AG04450 (cell line): ENCODE measurements at places on chromosomes 4 and X.

- no peak for DNase-seq
Measured at GRCh38 chr4:125387770-125388169, 73.0 kb downstream of the FAT4 start.

GRCh38 chrX:114508756-114509155 lies 75.1 kb upstream of the HTR2C start:
- DNase-seq: no peak

- no peak for DNase-seq
Measured at GRCh38 chr4:155908187-155909139, 5.0 kb downstream of the TDO2 start.

- no peak for DNase-seq
Measured at GRCh38 chrX:139811942-139812629, 104.1 kb upstream of the MCF2 start.

- no peak for DNase-seq
Measured at GRCh38 chrX:7351926-7352325, 204.0 kb upstream of the PUDP start.

- no peak for DNase-seq
Measured at GRCh38 chrX:46180258-46180687, 364.9 kb downstream of the ZNF674 start.

GRCh38 chrX:3345281-3346191 lies 916 bp downstream of the MXRA5 start:
- no peak for DNase-seq

GRCh38 chr4:105128208-105128607 lies 18.5 kb upstream of the TET2 start:
- DNase-seq: no peak

- no peak for DNase-seq
Measured at GRCh38 chr4:61320631-61321030, 120.5 kb downstream of the ADGRL3 start.

GRCh38 chrX:140723121-140723715 lies 13.7 kb downstream of the LINC00632 start:
- no peak for DNase-seq

DNA sequence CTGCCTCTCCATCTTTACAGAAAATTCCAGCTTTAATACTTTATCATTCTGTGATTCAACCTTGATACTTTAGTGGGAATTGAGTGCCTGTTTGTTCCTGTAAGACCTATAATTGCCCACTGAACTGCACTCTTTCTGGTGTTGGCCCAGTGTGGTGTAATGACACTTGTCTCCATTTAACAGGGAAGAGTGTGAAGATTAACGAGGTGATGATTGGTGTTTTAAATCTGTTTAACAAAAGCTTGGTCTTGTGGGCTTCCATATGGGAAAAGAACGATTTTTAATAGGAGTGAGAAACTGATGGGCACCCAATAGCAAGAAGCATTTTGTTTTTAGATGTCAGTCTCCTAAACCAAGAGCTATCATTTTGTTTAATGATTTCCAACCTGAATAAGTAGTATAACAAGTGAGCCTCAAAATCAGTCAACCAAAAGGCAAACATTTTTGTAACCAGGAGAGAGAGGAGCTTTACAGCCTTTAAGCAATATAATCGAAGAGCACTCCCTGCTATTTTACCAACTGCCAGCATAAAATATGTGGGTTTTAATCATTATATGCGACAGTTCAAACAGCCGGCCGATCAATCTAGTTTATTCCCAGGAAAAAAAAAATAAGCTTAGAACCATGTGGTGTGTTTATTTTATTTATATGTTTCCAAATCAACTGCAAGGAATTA lies 50.2 kb downstream of the SUPT20HL1 start:
- DNase-seq: no peak

- DNase-seq: no peak
Measured at GRCh38 chr4:184395971-184396391, 78.4 kb downstream of the IRF2 start.

DNA sequence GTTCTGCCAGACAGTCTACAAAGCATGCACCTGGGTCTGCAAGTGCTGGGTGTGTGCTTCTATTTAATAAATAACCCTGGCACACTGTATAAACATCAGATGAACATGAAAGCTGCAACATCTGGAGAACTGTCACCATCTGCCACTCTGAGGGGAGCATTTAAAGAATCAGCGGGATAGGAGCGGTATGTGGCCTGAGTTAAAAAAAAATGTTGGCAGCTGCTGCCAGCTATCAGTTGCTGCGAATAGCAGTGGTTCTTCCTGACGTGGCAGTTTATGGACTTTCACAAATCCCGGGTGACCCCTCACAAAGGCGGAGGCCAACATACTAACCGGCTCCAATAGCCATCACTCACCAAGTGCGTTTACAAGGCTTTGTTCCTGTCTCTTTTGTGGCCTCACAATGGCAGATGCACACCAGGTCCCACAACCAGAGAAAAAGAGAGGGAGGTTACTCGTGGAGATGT lies 95.1 kb downstream of the RASL11B start:
- DNase-seq: no peak

DNA sequence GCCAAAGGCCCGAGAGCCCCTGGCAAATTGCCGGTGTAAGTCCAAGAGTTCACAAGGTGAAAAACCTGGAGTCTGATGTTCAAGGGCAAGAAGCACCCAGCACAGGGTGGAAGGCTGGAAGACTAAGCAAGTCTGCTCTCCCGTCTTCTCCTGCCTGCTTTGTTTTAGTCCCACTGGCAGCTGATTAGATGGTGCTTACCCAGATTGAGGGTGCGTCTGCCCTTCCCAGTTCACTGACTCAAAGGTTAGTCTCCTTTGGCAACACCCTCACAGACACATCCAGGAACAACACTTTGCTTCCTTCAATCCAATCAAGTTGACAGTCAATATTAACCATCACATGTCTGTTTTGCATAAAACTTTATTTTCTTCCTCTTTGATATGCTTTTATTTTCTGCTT lies 157.4 kb downstream of the HS3ST1 start:
- DNase-seq: no peak

GRCh38 chr4:83080561-83080960 lies 34.0 kb downstream of the PLAC8 start:
- no peak for DNase-seq

DNA sequence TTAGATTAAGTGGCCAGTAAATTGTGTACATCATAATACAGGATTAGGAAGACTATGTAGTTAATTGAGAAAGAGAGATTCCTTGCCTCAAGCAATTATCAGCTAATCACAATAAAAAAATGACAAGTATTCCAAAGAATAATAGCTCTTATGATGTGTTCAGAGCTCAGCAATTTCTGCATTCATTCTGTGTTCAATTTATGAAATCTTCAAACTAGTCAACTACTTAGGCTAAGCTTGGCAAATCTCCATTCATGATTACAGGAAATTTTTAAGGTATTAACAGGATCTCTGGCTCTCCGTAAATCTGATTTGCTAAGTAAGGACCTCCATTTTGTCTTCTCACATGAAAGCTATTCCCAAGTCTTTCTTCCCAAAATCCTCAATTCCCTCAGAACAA lies 256.9 kb upstream of the TEX13A start:
- no peak for DNase-seq

GRCh38 chr4:14615671-14616070 lies 386.6 kb upstream of the CPEB2 start:
- DNase-seq: no peak

- no peak for DNase-seq
Measured at GRCh38 chr4:54937501-54937900, 187.9 kb downstream of the KDR start.

DNA sequence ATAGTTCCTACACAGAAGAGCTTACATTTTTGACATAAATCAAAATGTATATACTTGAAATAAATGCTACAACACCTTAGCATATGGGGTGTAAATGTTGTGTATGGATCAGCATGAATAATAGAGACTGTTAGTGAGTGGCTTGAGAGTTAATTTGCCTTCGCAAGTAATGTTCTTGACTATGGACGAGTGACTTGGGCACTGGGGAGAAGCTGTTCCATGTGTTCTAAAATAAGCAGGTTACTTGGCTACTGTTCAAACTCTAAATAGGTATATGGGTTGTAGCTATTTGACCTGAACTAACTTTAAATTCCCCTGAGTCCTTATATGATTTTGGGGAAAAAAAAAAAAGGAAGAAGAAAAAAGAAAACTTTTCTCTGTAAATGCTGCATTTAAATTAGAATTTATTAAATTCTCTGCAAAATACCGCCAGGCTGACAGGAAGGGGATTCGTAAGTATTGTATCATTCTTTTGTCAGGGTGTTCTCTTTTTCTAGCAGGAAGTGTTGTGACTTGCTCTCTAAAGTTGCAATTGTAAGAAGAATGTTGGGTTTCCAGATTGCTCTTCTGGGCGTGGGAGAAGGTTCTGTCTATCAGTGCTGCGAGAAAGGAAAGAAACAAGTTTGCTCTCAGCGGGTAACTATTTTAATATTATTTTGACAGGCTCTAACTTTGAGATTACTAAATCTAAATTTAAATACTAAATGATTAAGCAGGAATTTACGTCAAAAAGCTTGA lies 32.2 kb downstream of the PLS3 start:
- DNase-seq: no peak

GRCh38 chr4:4860600-4861389 lies 1.3 kb downstream of the MSX1 start:
- DNase-seq: no peak

DNA sequence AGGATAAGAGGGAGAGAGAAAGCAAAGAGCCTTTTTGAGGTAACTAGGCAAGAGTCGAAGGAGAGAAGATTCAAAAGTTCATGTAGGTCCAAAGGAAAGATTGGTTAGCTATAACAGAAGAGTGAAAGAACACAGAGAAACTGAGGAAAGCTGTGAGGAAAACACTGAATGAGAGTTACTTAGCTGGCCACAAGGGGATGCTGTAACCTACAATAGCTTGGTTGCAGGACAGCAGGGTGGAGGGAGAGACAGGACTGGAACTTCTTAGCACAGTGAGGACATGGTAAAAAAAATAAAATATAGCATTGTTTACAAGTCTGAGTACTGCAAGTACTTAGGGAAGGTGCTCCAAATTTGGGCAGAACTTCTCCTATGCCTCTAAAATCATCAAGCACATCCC lies 48.3 kb downstream of the RAI2 start:
- no peak for DNase-seq

DNA sequence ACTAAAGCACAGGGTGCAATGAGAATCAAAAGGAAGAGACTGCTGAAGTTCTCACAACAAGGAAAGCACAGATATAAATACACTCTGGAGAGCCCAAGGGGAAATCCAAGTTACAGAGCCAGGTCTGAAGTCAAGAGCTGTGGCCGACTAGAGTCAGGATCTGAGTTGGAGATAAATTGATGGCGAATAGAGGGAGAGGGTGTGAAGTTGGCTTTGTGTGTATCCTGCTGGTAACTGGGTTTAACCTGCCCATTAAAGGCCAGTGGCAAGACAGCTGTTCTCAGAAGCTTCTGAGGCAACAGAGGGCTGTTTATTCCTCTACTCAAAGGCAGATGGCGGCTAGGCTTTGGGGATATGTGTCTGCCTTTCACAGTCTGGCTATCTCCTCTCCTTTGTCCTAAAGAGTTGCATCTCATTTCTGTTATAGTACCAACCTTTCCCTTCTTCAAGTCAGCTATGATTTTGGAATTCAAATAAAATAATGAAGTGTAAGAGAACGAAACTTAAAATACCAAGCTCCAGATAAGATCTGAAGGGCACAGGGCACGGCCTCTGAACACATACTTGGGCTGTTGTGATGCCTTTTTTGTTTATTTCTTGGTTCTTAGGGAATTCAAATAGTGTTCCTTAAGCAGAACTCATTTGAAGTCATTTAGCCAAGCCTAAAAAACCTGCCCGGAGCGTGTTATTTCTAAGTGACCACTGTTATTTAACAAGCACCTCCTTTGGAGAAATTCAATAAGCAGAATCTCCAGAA lies 142.1 kb downstream of the APBB2 start:
- no peak for DNase-seq

- DNase-seq: no peak
Measured at GRCh38 chr4:8157496-8157895, 1.1 kb downstream of the ABLIM2 start.

DNA sequence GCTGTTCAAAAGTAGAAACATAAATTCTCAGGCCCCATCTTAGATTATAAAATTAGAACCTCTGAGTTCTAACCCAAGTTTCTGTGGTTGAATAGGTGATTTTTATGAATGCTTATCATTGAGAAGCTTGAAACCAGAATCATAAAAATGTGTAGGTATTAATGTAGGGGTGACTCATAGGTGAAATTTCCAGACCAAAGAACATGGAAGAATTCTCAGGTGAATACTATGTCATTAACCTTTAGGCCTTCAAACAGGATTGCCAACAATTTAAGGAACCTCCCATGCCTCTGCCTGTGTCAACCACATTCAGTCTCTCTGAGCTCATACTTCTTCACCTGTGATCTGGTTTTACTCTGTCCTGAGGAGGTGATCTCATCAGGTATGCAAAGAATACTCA lies 177.8 kb downstream of the NPFFR2 start:
- DNase-seq: no peak
